ENCODE measurements at places on chromosomes 5 and 9.

DNA sequence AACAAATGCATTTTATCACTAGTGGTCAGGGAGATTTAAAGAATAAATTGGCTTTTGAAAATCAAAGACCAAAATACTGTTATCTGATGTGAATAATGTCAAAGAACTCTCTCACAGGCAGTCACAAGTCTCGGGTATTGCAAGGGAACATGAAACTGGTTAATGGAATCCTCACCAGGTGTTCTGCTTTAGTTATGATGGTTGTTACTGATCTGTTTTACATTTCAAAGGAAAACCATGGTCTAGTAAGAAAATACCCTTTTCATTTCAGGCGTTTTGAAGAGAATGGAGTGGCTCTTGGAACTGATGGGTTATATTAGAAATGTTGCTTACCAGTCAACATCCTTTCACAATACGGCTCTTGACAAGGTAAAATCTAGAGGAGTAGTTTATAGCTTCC, 43.4 kb downstream of the HACD4 start:
- no peak for DNase-seq

GRCh38 chr5:11174591-11174990, 413.6 kb upstream of the DAP start:
- no peak for DNase-seq

DNA sequence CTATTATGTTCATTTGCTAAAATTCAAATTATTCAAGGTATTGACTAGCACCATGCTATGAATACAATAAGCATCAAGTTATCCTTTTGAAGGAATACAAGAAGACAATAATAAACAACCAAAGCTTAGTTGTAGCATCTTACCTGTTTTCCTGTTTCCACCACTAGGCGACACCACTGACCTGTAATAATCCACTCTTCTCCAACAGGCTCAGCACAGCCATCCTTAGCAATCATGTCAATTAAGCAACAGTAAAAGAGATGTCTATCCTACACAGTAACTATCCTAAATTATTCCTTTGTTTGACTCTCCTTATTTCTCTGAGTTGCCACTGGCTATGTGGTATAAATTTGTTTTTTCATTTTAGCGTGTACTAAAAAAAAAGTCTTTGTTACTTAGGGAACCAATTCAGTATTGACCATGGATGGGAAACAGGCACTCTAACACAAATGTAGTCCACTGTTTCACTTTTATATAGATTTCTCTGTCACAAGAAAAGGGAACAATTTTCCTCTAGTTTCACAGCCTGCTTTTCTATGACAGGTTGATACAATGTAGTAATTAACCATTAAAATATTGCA, 46.2 kb downstream of the PCA3 start:
- no peak for DNase-seq

DNA sequence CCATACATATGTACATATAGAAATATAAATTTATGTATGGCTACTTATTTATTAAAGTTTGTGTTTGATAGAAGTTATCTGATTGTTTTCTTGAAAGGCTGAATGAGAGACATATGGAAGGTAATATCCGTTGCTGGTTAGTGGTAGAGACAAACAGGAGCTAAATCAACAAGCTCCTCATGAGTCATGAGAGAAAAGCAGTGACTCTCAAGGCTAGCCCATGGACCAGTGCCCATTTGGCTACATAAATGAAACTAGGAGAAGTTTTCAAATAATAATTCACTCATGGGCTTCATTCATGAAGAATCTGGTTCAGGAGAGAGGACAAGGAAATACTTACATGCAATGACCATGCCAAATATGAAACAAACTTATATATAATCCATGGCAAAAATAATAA, 504.5 kb upstream of the ITGA1 start:
- no peak for DNase-seq

GRCh38 chr5:3542769-3543168, 52.9 kb upstream of the IRX1 start:
- no peak for DNase-seq

DNA sequence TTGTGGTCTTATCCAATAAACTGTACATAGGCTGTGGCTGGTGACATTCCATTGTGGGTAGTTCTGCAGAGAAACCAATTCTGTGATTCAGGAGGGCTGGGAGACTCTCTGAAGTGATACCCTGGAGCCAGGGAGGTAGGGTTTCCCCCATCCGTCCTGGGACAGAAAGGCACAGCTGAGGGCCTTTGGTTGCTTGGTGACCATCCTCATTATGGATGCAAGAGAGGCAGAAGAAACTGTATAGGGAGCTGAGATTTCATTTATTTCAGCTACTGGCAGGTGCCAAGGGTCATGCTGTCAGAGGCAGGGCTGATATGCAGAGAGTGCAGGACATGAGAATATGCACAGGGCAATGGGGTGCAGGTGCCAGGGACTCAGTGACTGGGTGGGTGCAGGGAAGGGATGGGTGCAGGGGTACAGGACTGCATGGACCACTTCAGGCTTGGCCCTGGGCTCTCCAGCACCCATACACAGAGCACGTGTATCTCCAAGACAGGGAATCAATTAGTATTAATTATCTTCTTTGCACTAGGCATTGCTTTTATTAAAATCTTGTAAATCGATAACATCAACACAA, 236.5 kb downstream of the ICE1 start:
- no peak for DNase-seq

DNA sequence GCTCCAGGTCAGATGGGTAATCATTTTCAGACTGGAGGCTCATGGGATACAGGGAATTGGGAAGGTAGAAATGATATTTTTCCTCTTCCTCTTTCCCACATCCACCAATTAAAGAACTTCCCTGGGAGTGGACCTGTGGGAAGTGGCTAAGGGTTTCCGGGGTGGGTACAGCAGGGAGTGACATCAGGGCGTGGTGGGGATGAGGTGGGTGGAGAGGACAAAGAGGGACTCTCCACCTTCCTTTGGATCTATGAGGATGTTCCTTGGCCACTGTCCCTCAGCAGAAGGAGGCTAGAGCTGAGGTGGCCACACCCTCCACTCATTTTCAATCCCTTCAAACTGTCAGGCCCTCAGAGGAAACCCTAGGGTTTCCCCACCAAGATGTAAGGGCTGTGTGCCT, 54.7 kb downstream of the IRF1 start:
- DNase-seq, result no peak

Measured in GM12892 (cell line).